ENCODE measurements at places on chromosomes 13 and 19.

DNA sequence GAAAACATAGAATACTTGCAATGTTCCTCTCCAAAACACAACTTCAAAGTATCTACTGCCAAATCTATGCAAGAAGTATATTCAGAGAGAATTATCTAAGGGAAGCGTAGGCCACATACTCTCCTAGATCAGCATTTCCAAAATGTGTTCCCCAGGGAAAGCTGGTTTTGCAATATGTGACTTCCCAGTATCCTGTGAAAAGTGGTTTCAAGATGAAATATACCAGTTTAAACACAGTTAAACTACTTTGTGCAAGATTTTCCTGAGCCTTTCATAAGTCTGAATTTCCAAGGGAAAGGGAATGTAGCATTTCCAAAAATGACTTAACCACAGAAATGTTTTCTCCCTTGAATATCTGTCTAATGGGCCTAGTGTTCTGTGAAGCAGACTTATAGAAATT, 7.6 kb downstream of the STARD13 start:
- no peak for DNase-seq

- DNase-seq = no peak
Observed at GRCh38 chr13:98410612-98411011, 166.3 kb downstream of the STK24 start.

DNA sequence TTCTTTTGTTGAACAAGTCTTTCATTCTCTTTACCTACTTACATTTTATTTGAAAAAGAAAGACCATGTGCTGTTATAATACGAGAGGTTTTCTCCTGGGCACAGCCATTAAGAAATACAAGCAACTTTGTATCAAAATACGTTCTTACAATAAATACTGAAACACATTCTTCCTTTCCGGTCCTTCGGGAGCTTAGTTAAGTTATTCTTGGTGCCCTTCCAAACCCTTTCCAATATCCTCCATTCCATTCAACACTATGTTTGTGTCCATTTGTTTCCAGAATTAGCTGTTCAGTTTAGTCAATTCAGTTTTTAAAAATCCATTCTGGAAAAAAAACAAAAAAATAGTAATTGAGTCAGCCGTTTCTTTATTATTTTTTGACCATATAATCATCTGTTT, 746.8 kb upstream of the SLC10A2 start:
- no peak for DNase-seq

- peak; percentile 13 for DNase-seq
Observed at GRCh38 chr19:10363789-10364281, 16.5 kb downstream of the TYK2 start.

- no peak for DNase-seq
Observed at GRCh38 chr13:56393549-56393948, 747.2 kb upstream of the PRR20A start.

- no peak for DNase-seq
Observed at GRCh38 chr19:39737891-39738290, at the start of gene CLC. Gene CLC, minus strand, starts transcription at chr19:39738029. Its CDS starts 77 bp downstream, at chr19:39737952.

GRCh38 chr19:50720921-50721381, 1.3 kb upstream of the SHANK1 start:
- DNase-seq = no peak

GRCh38 chr19:2743099-2743498, 3.3 kb upstream of the SLC39A3 start:
- DNase-seq = no peak

- no peak for DNase-seq
Observed at GRCh38 chr19:29634423-29635130, 28.5 kb downstream of the POP4 start.

DNA sequence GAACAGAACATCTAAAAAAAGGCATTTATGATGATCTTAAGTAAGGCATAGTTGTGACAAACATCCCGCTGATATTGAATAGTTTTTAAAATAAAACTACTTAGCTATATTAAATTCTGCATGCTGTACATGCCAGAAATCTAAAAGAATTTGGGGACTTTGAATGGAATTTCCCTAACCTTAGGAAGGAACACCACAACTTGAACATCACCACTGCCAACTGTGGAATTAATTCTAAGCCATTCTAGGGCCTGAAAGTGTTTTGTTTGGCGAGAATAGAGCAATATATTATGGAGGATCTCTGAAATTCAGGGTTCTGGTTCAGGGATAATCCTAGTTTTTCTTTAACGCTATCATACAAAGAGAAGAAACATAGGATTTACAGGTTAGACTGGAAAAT, 17.8 kb upstream of the LATS2 start:
- DNase-seq = no peak

All from GM13977 (cell line).